ENCODE measurements at places on chromosomes 1 and 21. TPM values are rescaled to one million over a fixed set of nuclear protein-coding genes. Genes with fewer than 3 reads are reported as not detected.
A peak's percentile ranks its signal among the peaks of the same experiment; 100 is the strongest.

GRCh38 chr1:222656391-222657155, 38.7 kb downstream of the MIA3 start:
- DNase-seq: no peak

GRCh38 chr1:162680419-162681121, 48.3 kb downstream of the DDR2 start:
- no peak for DNase-seq

DNA sequence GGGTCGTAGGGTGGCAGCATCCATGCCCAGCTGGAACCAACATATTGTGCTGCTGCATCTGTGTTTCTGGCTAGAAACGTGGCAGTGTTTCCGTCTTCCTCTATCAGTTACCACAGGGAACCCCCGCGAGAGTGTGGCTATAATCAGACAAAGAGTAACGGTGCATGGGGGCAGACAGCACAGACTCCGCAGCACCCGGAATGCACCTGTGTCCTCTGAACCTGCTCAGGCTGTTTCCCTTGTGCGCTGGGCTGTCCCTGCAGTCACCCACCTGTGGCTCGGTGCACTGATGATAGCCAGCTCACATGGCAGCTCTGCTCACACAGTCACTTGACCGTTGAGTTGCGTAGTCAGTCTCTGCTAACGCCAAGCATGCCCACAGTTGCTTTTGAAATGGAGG, 11.4 kb upstream of the PCBP3 start:
- DNase-seq: no peak

GRCh38 chr1:12658531-12659453, 14.9 kb downstream of the AADACL4 start:
- DNase-seq: peak; percentile 83

GRCh38 chr1:32205401-32206370, at the start of gene IQCC:
Gene IQCC (plus strand): TSS chr1:32205671. CDS start chr1:32205682, 11 bp downstream.
- DNase-seq: peak; percentile 93

GRCh38 chr1:214466403-214467077, 84.9 kb downstream of the PTPN14 start:
- no peak for DNase-seq

DNA sequence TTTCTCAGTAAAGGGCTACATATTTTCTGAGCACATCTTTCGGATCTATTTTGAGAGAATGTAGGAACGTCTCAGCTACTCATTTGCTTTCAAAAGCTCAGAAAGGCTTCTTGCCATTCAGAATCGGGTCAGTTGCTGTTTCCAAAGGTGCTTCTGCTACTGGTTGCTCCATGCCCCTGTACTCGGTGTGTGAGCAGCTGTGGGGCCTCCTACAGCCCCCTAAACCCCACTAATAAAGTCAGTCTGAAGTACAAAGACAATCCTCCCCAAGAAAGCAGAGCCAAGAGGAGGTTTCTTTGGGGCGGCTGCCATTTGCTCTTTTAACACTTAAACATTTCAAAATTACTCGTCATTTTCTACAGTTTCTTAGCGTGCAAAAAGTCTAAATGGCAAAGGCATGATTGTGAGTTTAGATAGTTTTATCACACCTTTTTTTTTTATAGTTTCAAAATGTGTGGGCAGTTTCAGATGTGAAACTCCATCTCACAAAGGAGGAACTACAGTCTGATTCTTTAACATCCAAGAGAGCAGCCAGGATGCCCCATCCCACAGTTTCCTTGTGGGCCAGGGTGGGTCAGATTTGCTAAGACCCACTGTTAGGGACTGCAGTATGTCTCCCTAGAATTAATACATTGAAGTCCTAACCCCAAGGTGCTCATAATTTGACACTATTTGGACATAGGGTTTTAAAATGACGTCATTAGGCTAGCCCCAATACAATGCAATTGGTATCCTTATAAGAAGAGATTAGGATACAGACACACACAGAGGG, 4.1 kb downstream of the RUNX1 start:
- no peak for DNase-seq

- DNase-seq: peak; percentile 37
Measured at GRCh38 chr1:202805886-202806844, 2.1 kb downstream of the KDM5B start.

DNA sequence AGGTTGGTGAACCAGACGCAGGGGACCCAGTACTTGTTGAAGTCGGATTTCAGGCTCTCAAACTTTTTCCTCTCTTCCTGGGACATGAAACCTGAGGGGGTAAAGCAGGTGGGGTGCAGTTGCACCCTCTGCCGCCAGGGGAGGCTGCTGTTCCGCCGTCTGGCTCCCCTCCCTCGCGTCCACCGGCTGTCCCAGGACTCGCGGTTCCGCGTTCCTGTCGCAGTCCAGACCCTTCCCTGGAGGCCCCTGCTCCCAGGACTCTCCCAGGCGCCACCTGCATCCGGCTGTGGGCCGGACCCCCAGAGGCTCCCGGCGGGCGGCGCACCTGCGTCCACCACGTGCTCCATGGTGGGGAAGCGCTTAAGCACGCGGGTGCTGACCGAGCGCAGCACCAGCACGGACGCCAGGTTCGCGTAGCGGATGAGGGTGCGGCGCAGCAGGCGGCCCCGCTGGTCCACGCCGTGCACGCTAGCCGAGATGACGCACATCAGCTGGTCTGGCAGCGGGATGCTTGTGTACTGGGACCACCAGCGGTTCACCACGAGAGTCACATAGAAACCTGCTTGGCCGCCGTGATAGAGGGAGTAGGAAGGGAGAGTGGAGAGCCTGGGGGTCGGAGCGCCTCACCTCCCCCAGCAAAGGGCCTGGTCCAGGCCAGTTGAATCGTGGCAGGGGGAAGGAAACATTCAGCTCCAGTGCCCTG, 1.7 kb downstream of the BEST4 start:
- DNase-seq: peak; percentile 78

DNA sequence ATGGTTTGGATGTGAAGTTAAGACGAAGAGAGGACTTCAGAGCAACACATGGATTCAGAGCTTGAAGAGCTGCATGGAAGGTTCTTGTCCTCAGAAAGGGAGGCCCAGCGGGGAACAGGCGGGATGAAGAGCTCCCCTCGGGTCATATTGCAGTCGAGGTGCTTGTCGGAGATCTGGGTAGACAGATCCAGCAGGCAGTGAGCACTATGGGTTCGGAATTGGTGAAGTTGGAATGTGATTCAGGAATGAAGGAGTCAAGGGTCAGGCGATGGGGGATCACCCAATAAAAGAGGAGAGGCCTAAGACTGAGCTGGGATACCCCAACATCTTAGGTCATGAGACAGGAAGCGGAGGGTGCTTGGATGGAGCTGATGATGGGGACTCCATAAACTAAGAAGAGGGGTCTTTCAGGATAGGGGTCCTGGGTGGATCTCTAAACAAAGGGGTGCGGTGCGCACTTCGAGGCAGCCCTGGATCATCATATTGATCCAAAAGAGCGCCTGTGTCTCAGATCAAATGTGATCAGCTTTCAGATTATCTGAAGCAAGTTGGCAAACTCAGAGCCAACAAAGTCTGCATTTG, 176.3 kb upstream of the VAMP3 start:
- DNase-seq: no peak

- DNase-seq: no peak
Measured at GRCh38 chr1:2809656-2810055, 8.2 kb upstream of the TTC34 start.

GRCh38 chr1:88802404-88802803, 89.0 kb downstream of the GTF2B start:
- no peak for DNase-seq

GRCh38 chr1:247286134-247286670, 30.3 kb downstream of the VN1R5 start:
- no peak for DNase-seq

- DNase-seq: peak; percentile 61
Measured at GRCh38 chr1:208235982-208236761, 8.0 kb downstream of the PLXNA2 start.

GRCh38 chr1:86776108-86776507, 71.7 kb downstream of the SH3GLB1 start:
- DNase-seq: no peak

DNA sequence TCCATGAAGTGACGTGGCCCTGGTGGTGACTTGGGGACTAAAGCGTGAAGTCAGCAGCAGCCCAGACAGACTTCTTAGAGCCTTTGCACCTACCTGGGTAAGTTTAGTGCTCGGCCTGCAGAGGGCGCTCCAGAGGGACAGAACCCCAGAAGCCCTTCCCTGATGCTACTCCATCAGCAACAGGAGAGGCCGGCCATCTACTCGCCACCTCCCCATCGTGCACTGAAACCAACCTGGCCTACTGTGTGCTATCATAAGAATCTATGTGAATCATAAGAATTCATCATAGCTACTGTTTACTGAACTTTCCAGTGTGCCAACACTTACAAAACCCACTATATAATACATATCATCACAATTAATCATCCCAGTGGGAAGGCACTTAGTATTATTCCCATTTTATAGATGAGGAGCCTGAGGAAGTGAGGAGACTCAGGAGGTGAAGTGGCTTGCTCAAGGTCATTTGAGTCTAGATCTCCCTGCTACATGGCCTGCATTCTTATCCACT, 7.9 kb upstream of the EDN2 start:
- no peak for DNase-seq

DNA sequence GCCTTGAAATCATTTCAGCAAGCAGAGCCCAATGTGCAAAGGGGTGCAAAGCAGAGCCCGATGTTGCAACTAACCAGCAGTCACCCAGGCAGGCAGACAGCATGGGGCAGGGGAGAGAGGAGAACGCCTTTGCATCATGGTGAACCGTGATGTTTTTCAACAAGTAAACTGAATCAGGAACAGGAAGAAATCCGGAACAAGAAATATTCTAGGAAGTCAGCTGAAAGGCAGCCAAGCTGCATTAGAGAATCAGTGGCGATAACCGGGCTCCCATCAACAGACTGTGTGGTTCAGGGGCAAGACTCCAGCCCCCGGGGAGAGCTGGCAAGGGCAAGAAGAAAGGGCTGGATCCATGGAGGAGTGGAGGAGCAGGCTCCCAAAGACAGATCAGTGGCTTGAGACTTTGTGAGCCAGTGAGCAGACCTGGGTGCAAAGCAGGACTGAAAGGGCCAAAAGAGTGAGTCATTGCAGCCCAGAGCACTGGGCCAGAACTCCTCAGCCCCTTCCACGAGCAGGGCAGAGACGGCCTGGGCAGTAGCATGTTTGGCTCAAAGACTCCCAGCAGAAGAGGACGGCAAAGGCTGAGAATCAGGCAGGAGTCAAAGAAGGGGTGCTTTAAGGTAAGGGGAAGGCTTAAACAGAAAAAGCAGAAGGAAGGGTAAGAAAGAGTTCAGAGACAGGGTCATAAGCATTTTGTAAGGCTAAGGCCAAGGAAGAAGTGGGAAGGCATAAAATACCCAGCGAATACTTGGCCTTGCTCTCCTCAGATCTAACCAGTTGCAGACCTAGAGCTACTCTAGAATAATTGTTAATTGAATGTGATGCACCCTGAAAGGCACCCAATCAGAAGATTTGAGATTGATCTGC, 155.0 kb downstream of the SETD4 start:
- DNase-seq: no peak

SELP gene
- 13.0 TPM for total RNA-seq

SYTL1 gene
- total RNA-seq: 58.0 TPM

SYDE2 gene
- 48.9 TPM for total RNA-seq

LENEP gene
- not detected for total RNA-seq

CFHR2 gene
- total RNA-seq: 0.28 TPM

NPHS2 gene
- total RNA-seq: not detected

DIO1 gene
- 1.9 TPM for total RNA-seq

TDRD5 gene
- 0.37 TPM for total RNA-seq

All from lung (tissue), 17 donors.